Hindlimb muscle (tissue), 1 donor: ENCODE measurements at places on chromosomes 2 and 18. TPM values are rescaled to one million over a fixed set of nuclear protein-coding genes. Genes with fewer than 3 reads are reported as not detected.

DNA sequence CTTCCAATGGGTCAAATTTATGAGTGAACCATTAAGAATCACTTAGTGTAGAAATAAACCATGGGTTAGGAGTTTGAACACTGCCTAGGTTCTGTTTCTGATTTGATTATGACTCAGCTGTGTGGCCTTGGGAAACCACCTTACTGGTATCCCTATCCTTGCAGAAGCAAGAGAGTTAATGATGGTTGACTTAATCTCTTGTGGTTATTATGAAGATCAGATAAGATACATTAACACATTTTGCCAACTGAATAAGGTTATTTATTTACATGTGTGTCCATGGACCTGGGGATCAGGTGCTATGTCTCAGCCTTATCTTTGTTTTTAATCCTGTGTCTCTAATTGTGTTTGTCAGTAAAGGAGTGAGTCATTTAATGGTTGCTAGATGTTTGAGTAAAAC lies 5.4 kb upstream of the KCNJ13 start:
- DNase-seq, result no peak

GRCh38 chr18:64539847-64540246 lies 391.0 kb upstream of the LINC00305 start:
- no peak for DNase-seq

- DNase-seq, result no peak
Measured at GRCh38 chr2:148552675-148553331, 91.7 kb upstream of the EPC2 start.

- no peak for DNase-seq
Measured at GRCh38 chr2:219461669-219462068, 27.0 kb downstream of the SPEG start.

- no peak for DNase-seq
Measured at GRCh38 chr2:129713337-129713736, 266.1 kb upstream of the RAB6C start.

ZNF804A gene
- 0.28 TPM for polyA plus RNA-seq

ASB18 gene
- 14.5 TPM for polyA plus RNA-seq
